Activated T-cell treated with anti-CD3 and anti-CD28 coated beads, Interleukin-2, amount 50 U/mL, for 4 hours (primary cell): ENCODE measurements at places on chromosomes 2 and 18. TPM values are rescaled to one million over a fixed set of nuclear protein-coding genes. Genes with fewer than 3 reads are reported as not detected.

DNA sequence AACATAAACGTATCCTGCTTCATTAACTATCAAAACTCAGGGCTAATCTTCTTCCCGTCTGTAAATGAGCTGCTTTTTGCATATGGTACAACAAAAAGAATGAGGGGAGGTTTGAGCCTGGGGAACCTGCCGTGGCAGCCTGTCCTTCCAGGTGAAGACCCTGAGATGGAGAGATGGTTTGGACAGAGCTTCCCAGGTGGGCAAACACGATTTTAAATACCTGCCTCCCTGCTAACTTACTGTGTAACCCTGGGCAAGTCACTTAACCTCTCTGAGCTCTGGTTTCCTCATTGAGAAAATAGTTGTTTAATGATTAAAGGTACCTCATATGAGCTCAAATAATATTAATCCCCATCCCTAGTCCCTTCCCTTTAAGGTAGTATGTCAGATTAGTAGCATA is 9.0 kb downstream of the EMX1 start:
- DNase-seq = no peak

DNA sequence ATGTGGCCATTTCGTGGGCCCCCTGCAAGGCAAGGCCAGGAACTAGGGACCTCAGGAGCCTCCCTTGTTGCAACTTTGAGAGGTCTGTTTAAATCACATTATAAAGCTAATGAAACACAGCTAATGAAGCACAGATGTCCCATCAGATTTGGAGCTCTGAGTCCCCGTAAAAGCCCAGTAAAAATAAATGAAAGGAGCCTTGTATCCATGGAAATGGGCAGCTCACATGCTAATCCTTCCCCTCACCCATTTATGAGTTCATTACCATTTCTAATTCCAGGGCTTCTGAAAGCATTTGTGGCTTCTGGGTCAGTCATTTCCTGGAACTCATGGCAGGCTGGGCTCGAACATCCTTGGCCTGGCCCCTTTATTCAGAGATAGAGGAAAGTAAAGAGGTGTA is 274.8 kb downstream of the SS18 start:
- DNase-seq = no peak

- no peak for DNase-seq
Observed at GRCh38 chr2:217864963-217865772, 137.6 kb downstream of the TNS1 start.

- no peak for DNase-seq
Observed at GRCh38 chr18:58624011-58624410, 4.9 kb downstream of the ALPK2 start.

- DNase-seq = no peak
Observed at GRCh38 chr2:60885683-60886082, 4.3 kb downstream of the REL start.

- DNase-seq = no peak
Observed at GRCh38 chr2:71613953-71614925, 160.9 kb downstream of the DYSF start.

DNA sequence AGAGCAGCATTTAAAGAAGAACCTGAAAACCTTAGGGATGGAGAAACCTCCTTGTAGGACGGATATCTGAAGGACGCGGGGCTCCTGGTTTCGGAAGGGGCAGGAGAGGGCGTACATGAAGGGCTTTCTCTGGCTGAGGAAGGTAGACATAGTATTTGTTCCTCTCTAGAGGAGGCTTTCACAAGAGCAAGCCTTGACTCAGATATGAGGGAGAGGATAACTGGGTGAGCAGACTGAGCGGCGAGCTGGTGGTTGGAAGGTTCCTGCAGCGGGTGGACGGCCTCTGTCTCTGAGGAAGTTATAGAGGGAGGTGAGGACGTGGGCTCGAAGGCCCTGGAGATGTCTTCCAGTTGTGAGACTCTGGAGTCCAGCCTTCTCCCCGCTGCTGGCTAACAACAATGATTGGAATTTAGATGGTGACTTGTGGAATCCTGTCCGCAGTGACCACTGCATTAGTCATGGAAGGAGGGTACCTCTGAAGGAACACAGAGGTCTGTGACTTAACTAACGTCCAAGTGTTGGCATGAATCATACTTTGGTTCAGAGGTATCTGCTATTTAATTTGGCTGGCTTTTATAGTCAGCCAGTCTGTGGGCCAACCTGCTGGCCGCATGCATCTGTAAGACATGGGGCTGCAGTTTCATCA is 80.9 kb downstream of the ASAP2 start:
- no peak for DNase-seq

DNA sequence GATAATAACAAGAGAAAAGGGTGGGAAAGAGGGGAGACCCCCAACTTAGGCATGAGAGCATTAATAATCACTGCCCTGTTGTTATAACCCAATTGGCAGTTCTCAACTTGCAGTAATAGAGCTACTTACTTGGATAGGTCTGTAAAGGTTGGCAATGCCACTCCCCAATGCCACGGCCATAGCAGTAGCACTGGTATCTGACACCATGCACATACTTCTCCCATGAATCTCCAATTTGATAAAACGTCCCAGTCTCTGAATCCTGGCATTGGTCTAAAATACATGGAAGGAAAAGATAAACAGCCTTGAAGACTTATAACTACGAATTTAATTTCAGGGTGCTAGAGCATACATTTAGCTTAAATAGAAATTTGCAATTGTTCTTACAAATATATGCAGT is 16.8 kb downstream of the FN1 start:
- no peak for DNase-seq

GRCh38 chr2:192718340-192718739 is 523.6 kb upstream of the TMEFF2 start:
- no peak for DNase-seq

DNA sequence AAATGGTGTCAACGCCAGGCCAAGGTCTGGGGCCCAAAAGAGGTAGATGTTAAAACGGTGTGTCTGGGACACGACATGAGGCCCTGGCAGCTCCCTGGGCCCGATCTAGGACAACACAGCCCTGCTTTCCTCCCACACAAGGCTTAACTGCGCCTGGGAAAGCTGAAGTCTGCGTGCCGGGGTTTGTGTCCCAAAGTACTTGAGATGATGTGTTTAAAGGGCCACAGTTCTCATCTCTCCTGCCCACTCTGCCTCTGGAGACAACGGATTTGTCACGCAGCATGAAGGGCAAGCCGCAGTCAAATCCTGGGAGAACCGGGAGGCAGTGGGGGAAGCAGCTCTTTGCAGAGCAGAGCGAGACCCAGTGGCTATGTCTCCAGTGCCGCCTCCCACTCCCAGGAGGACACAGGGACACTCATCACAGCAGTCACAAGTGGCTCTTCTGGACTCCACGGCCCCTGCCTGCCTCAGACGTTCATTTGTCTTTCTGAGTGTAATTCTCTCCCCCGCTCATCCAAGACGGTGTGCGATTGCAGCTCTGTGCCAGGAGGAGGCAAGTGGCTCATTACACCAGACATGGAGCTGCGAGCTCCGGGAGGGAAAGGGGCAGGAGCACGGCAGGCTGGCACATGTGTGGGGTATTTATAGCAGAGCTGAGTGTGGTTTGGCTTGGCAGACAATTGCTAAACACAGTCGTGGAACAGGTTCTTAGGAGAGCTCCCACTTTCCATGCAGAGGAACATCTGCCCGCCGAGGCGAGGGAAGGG is 57.7 kb upstream of the SEMA4C start:
- DNase-seq = no peak

DNA sequence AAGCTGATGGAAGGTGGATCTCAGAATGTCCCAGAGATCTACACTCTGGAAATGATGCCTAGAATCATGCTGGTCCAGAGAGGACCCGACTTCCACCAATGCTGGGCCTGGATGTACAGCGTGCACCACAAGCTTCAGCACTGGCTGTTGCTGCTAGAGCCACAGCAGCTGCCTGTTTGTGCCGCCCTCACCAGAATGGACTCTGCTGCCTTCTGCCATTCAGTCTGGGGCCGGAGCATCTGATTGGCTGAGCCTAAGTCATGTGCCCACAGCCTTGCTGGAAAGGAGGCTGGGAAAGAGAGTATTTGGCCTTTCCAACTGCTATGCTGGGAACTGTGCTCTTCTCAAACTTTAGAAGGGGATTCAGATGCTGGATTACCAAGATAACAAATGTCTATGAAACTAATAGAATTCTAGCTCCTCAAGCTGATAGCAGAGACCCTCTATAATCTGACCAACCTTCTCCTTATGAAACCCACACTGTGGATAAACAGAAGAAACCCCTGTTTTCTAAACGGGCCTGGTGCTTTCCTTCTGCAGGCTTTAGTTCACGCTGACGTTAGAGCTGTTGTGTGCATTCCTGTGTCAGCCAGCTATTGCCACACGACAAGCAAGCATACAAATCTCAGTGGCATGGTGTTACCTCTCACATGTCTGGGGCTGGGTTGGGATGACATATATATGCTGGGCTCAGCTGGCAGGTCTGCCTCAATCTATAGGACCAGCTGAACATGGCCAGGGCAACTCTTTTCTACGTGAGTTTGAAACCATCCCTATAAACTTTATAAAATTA is 4.1 kb upstream of the LOXHD1 start:
- no peak for DNase-seq

DNA sequence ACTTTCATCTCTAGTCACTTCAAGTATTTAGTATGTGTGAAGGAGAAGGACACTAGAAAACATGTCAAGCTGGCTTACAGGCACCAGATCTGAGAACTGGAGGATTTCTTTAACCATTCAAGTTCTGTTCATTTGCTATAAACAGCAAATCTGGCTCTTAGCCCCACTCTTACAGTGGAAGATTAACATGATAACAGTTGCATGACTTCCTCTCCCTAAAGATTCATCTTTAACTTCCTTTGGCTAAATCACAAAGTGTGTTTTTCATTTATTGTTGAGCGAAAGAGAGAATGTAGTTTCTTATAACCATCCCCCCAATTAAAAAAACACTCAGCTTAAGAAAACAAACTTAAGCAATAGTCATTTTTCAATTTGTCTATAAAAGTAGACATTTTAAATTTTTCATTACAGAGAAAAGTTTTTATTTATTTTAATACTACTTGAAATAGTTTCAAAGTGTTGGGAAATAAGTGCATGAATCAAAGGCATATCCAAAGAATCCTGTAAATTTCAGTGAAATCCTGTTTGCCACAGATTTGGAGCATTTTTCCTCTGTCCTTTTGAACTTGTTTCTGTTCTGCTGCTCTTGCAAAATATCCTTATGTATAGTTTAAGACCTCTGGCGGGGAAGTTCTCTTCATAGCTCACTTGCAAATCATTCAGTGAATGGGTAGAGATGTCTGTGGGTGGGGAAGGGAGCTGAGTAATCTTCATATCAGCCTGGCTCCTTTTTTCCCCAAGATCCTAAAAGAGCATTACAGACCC is 241.0 kb upstream of the RBBP8 start:
- DNase-seq = no peak

- DNase-seq = no peak
Observed at GRCh38 chr2:223967981-223968380, 10.7 kb downstream of the MRPL44 start.

DNA sequence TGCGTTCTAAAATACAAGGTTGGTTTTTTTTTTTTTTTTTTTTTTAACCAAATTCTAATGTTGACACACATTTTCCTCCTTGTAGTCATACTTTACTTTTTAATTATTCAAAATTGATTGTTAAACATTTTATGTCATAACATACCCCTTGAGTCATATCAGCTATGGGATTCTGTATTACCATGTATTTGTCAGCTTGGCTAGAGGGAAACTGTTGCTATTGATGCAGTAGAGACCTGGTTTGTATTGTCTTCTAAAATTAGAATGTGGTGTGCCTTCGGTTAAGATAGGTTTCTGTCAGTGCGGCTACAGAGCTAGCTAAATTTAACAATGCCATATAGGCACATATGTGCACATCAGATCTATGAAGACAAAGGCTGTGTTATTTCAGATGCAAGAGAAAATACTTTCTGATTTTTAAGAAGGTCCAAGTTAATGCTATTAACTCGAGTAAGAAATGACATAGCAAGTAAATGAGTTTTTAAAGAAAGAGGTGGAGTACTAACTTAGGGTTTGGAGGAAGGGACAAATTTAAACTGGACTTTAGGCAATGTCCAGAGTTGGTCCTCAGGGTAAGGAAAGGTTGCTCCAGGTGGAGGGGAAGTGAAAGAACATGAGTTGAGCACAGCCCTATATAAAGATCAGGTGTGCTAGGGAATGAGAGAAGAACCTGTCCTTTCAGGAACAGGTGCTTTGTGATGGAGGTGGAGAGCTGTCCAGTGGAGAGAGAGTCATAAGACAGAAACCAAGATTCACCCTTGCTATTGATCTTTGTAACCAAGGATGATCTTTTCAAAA is 152.3 kb downstream of the PRPF40A start:
- DNase-seq = no peak

DNA sequence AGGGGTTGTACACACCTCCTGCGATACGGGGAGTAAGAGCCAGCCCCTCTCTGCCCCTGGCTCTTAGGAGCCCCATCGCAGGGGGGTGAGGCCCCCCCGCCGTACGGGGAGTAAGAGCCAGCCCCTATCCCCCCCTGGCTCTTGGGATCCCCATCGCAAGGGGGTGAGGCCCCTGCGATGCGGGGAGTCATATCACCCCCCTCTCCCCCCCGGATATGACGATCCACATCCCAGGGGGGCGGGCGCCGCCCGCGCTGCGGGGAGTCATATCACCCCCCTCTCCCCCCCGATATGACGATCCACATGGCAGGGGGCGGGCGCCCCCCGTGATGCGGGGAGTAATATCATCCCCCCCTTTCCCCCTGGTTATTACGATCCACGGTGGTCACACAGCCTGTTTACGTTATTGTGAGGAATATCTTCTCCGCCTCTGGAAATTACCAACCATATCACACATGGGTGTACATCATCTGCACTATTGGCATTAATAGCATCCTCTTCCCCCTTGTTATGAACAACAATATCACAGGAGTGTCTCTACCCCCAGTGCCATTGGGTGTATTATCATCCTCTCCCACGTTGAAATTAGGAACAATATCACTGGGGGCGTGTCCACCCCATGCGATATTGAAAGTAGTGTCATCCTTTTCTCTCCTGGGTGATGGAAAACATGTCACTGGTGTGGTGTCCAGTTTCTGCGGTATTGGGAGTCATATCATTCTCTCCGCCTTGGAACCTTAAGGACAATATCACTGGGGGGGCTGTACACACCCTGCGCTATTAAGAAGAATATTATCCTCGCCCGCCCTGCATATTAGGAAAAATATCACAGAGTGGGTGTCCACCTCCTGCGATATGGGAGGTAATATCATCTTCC is 24.7 kb upstream of the NAGK start:
- DNase-seq = no peak

DNA sequence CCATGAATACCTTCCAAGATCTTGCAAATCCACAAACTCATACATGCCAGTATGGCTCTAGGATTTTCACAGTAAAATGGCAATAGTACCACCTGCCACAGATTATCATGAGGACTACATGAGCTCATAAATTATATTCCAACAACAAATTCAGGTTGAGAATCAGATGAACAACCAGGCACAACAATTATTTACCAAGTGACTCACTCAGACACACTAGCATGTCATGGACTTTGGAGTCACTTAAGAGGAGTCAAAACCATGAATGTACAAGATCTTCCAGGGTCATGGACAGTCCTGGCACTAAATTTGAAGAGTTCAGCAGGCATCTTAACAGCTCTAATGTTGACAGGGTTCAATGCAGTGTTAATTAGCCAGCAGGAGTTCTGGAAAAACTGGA is 34.4 kb upstream of the BZW1 start:
- DNase-seq = no peak

ATOH8 gene
- total RNA-seq = not detected

COBLL1 gene
- 0.55 TPM for total RNA-seq

NR4A2 gene
- 29.6 TPM for total RNA-seq

LIMS4 gene
- 0.24 TPM for total RNA-seq

IL36G gene
- not detected for total RNA-seq

FEZ2 gene
- 8.2 TPM for total RNA-seq

IL1RL2 gene
- 0.29 TPM for total RNA-seq

KDM3A gene
- total RNA-seq = 36.5 TPM

CPO gene
- not detected for total RNA-seq

C2orf78 gene
- not detected for total RNA-seq

CRIM1 gene
- total RNA-seq = 23.8 TPM
